HepG2 (cell line): ENCODE measurements at places on chromosomes 1 and 21.

DNA sequence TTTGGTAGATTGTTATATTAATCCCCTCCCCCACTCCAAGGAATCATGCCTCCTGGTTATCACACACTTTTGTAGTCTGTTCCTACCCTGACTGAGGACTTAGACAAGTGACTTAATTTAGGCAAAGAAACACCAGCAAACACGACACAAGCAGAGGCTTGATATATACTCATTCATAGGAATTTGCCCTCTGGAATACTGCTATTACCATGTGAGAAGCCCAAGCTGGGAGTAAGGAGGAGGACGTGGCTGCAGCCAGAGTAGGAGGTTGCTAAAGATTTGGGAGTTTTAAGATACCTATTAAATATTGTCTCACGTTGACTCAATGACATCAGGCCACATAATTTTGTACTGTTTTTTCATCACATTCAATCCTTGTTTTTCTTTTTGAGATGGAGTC lies 100.2 kb downstream of the LRRC53 start:
- no peak for DNase-seq

GRCh38 chr1:25611843-25612242 lies 4.7 kb upstream of the MAN1C1 start:
- no peak for DNase-seq

- no peak for DNase-seq
These were observed 75.5 kb downstream of the PIK3CD start for GRCh38 chr1:9726905-9727595.

DNA sequence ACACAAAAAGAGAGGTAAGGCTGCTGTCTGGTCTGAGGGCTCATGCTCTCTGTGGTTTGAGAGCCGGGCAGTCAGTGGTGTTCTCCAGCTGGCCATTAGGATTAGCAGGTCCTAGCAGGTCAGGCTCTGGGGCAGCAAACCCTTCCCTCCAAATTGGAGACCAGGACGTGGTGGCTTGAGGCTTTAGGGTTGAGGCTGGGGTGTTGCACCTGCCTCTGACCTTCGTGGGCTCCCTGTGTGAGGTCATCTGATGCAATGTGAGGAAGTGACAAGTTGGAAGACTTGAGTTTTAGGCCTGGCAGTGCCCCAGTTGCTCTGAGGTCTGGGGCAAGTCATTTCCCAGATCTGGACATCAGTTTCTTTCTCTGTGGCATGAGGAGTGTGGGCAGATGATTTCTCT lies 24.4 kb downstream of the SZRD1 start:
- no peak for DNase-seq

- peak; percentile 45 for DNase-seq
These were observed 164.6 kb downstream of the DNM3 start for GRCh38 chr1:172005856-172006255.

GRCh38 chr1:177912991-177913390 lies 56.9 kb downstream of the SEC16B start:
- DNase-seq, result peak; percentile 10

DNA sequence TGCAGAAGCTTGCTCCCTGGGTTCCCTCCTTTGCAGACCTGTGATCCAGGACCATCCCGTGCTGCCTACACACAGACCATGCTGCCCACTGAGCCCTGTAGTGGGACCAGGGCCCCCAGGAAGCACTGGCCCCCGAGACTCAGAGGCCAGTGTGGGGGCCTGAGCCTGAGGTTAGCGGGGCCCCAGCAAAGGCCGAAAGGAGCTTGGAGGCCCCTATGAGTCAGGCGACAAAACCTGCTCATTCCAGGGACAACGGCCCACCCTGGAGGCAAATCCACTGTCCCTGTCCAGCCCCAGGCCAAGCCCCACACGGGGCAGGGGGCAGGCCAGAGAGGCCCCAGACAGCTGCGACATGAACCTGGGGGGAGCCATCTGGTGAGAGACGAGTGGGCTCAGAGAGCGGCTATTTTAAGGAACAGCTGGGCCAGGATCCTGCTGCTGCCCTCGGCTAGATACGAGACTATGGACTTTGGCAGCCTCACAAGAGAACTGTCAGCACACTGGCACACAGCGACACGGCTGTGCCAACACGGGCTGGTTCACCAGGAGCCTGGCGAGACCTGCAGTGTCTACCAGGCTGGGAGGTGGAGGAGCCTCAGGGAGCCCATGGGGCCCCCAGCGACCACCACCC lies 74.7 kb downstream of the ARHGEF16 start:
- DNase-seq, result no peak

DNA sequence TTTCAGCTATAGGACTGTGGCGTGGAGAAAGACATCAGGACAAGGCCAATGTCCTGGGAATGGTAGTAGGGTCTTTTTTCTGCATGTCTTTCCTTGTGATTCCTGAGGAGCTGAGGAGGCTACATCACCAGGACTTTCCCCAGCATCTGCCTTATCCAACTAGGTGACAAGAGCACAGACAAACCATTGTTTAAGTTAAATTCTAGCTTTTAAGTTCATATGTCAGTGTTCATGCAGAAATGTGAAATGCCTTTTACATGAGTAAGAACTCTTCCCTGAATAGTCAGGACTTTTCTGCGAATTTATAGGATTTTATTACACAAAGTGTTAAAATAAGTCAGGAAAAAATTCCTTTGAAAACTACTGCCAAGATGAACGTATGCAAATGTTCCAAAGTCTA lies 154.2 kb downstream of the PTGER3 start:
- DNase-seq, result no peak

DNA sequence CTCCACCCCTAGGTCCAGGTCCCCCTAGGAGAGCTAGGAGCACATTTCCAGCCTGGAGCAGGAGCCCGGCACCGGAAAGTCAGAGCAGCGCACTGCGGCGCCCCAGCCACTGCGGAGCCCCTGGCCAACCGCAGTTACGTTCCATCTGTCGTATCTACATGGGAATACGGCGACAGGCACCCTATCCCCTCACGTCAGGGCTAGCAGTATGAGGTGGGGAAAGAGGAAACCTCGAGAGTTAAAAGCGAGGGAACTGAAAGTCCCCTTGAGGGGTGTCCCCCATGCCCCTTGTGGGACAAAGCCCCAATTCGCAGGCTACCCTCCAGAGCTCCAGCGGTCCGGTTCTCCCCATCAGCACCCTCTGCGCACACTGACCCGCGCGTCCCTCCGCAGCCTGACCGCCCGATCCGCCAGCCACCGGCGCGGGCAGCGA lies 995 bp downstream of the COLGALT2 start:
- DNase-seq, result peak; percentile 42

GRCh38 chr1:61659061-61659460 lies 65.9 kb downstream of the TM2D1 start:
- no peak for DNase-seq

- no peak for DNase-seq
These were observed 3.6 kb upstream of the SLC16A4 start for GRCh38 chr1:110394493-110394820.

GRCh38 chr1:217876896-217877295 lies 245.8 kb downstream of the SPATA17 start:
- no peak for DNase-seq

- DNase-seq, result no peak
These were observed 1320.1 kb upstream of the PRMT6 start for GRCh38 chr1:105736349-105736748.

- no peak for DNase-seq
These were observed 7.0 kb downstream of the SELE start for GRCh38 chr1:169726851-169727250.
